ENCODE measurements at places on chromosomes 7 and 10.

GRCh38 chr7:5838761-5839500, 41.7 kb upstream of the OCM start:
- DNase-seq: no peak

DNA sequence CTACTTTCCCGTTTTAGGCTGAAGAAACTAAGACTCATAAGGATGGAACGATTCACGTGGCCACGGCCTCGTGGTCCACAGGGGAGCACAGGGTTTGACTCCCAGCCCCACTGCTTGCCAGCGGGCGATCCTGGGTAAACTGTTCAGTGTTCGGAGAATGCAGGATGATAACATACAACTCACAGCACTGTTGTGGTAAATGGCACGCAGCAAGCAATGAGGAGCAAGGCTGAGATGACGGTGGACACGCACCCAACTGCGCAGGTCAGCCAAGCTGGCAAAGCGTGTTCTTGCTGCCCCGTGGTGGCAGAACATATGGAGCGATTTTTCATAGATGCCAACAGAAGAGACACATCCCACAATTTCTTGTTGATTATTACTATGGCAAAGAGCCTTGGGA, 272.7 kb downstream of the DNAJB6 start:
- no peak for DNase-seq

DNA sequence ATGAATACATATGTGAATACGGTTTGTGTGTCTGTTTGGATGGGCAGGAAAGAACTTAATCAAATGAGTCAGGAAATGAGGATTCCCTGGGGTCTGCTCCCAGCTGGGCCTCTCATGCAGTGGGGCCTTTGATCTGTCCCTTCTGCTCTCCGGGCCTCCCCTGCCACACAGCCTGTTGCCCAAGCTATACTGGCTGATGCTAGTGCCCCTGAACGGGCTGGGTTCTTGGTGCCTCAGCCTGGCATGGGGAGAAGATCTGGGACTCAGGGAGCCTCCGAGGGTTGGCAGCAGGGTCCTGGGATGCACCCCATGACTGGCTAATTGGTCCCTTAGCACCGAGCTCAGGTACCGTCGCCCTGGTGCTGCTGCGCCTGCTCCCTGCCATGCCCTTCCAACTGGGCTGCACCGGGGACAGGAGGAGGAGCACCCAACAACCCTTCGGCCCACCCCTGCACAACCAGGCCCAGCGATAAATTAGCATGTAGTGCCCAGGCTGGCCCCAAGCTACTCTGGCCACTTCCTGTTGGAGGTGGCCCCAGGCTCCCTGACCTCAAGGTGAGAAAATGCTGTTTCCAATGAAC, 59.9 kb upstream of the DUSP5 start:
- DNase-seq: no peak

DNA sequence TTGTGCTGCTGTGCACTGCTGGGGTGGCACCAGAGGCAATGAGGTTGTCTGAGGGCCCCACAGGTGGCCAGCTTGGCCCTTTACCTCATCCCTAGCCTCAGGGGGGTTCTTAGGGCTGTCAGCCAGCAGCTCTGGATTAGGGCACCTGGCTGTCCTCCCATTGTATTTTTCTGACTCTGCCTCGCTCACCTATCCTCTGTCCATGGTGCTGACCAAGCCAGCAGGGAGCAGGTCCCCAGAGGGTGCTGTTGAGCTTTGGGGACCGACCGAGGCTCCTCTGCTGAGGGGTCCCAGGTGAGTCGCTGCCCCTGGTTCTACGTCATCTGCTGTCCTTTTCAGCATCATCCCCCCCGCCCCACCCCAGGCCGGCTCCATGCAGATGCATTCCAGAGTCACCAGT, 32.1 kb upstream of the ZNF735 start:
- no peak for DNase-seq

GRCh38 chr10:122331100-122331499, 43.4 kb upstream of the PLEKHA1 start:
- DNase-seq: no peak

DNA sequence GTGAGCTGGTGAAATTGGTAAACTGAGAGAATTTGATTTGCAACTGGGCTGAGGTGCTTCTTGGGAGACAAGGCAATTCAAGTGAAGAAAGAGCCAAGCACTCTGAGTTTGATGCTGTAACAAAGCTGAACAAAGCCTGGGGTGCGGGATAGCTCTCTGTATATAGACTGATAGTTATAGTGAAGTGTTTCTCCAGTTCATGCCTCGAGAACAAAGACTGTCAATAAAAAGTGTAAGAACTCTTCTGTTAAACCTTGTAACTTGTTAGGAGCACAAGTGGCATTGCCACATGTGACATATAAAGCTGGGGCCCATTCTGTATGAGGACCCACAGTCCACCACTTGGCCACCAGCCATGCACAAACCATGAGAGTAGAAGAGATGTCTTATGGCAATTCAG, 11.3 kb upstream of the PNPLA8 start:
- DNase-seq: no peak
